Calu3 (cell line): ENCODE measurements at places on chromosomes 7 and 10. TPM values are rescaled to one million over a fixed set of nuclear protein-coding genes. Genes with fewer than 3 reads are reported as not detected.

The BCCIP gene
- total RNA-seq, result 49.3 and 52.2 TPM in 2 replicates

The LRRTM3 gene
- total RNA-seq, result not detected in 2 replicates

The PNLIPRP2 gene
- not detected in 2 replicates for total RNA-seq

The KIAA1549 gene
- total RNA-seq, result 7.2 and 10.4 TPM in 2 replicates

The RPEL1 gene
- total RNA-seq, result 0.57 and 0.61 TPM in 2 replicates

The TAS2R41 gene
- total RNA-seq, result not detected in 2 replicates

The TMEM184A gene
- total RNA-seq, result 61.9 and 75.8 TPM in 2 replicates

The SLC26A4 gene
- total RNA-seq, result 0.09 TPM in 1 of 2 replicates, not detected in the other

The CYP2E1 gene
- 1.7 and 3.5 TPM in 2 replicates for total RNA-seq

The THAP5 gene
- 15.8 and 18.3 TPM in 2 replicates for total RNA-seq

The ACBD7 gene
- total RNA-seq, result 8.2 and 10.0 TPM in 2 replicates

The ZYX gene
- 114 and 119 TPM in 2 replicates for total RNA-seq

The ANK3 gene
- total RNA-seq, result 29.8 and 32.9 TPM in 2 replicates

The ZNF467 gene
- total RNA-seq, result 0.54 and 2.4 TPM in 2 replicates

The OR2A1 gene
- not detected in 2 replicates for total RNA-seq

The GHRHR gene
- not detected in 2 replicates for total RNA-seq

The DNAJB9 gene
- total RNA-seq, result 13.3 TPM in 2 replicates

The PKD1L1 gene
- total RNA-seq, result 0.24 and 0.49 TPM in 2 replicates

The HOXA3 gene
- total RNA-seq, result 15.9 and 20.9 TPM in 2 replicates

The RTKN2 gene
- 25.0 and 26.7 TPM in 2 replicates for total RNA-seq

The GIMAP6 gene
- not detected in 2 replicates for total RNA-seq

The EIF5AL1 gene
- total RNA-seq, result 0.19 and 0.20 TPM in 2 replicates

The FAM20C gene
- total RNA-seq, result 4.9 and 9.1 TPM in 2 replicates

The ADAM12 gene
- total RNA-seq, result not detected in 2 replicates

The LRIT1 gene
- total RNA-seq, result not detected in 2 replicates

The SUGCT gene
- total RNA-seq, result 1.6 and 3.5 TPM in 2 replicates

The AQP1 gene
- total RNA-seq, result 1.7 and 2.6 TPM in 2 replicates

The SVIL gene
- total RNA-seq, result 111 and 147 TPM in 2 replicates

The NEUROD6 gene
- total RNA-seq, result not detected in 2 replicates

The NKX1-2 gene
- total RNA-seq, result not detected in 2 replicates

The WNT8B gene
- total RNA-seq, result 0.17 TPM in 1 of 2 replicates, not detected in the other

The TMEM225B gene
- total RNA-seq, result not detected in 2 replicates

The CDH23 gene
- 0.07 and 0.12 TPM in 2 replicates for total RNA-seq

The TAF3 gene
- total RNA-seq, result 12.7 and 14.5 TPM in 2 replicates
